ENCODE measurements at places on chromosomes 1 and 21.

GRCh38 chr1:65254320-65255034 is 54.9 kb upstream of the DNAJC6 start:
- DNase-seq = peak; percentile 84

DNA sequence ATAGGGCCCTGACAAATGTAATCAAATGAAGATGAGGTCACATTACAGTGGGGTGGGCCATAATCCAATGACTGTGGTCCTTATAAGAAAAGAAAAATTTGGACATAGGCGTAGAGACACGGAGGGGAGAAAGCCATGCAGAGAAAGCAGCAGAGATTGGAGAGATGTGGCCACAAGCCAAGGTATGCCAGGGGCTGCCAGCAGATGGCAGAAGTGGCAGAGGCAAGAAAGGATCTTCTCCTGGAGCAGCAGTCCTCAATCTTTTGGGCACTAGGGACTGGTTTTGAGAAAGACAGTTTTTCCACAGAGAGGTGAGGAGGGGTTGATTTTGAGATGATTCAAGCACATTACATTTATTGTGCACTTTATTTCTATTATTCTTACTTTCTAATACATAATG is 355.1 kb downstream of the NPHP4 start:
- peak; percentile 50 for DNase-seq

DNA sequence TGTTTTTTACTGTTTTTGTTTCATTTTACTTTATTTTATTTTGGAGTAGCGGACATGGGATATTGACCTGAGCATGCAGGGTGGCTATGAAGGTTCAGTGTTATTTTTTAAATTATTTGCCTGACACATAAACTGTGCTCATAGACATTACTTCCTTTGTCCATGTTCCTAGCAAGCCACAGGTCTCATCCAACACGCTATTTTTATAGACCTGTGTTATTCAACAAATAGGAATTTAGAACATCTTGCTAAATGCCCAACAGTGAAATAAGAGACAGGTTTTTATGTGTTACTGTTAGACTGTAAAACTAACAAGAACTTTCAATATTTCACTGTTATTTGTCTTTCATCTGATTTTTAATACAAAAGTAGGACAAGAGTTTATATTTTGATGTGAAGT is 756.4 kb downstream of the KCNT2 start:
- no peak for DNase-seq

- DNase-seq = no peak
Measured at GRCh38 chr1:182768963-182769362, 20.6 kb upstream of the NPL start.

DNA sequence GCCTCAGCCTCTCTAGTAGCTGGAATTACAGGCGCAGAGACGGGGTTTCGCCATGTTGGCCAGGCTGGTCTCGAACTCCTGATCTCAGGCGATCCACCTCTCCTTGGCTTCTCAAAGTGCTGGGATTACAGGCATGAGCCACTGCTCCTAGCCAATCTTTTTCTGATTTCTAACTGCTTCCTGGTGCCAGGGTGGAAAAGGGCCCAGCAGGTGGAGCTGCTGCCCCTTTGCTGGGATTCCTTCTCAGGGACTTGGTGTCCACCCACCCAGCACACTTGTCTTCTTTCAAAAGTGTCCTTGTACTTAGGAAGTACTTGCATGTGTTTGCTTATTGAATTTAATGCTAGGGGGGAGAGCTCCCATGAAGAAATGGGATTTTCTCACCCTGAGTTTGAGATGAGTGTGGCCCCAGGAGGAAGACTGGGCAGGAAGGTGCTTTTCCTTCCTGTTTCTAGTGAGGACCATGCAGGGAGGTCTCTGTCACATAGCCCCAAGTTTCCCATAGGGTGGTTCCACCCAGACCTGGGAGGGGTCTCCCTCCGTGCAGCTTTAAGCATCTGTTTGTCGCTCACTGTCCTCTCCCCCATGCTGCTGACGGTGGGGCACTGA is 14.2 kb downstream of the UTP11 start:
- peak; percentile 82 for DNase-seq

- DNase-seq = no peak
Measured at GRCh38 chr1:159200769-159201168, 3.9 kb upstream of the ACKR1 start.

DNA sequence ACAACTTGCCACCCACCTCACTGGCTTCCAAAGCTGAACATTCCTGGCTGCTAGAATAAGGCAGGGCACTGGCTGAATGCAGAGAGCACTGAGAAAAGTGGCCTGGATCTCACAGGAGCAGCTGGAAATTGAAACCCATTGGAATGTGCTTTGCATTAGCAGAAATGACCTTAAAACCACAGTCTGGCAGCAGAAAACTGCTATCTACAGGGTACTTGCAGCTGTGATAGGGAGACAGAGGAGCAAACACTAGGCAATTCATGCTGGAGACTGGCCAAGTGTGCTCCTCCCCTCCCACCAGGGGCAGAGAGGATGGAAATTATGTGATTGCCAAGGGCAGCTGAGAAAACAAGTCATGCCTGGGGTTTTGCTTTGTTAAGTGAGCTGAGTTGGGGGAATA is 47.2 kb downstream of the HSD3B1 start:
- peak; percentile 98 for DNase-seq

GRCh38 chr1:150610576-150610975 is 18.8 kb downstream of the ENSA start:
- no peak for DNase-seq

- no peak for DNase-seq
Measured at GRCh38 chr1:33326785-33327184, 5.9 kb upstream of the A3GALT2 start.

GRCh38 chr1:145877923-145878486 is 7.7 kb downstream of the ANKRD35 start:
- no peak for DNase-seq

- no peak for DNase-seq
Measured at GRCh38 chr1:196516373-196516772, 91.9 kb downstream of the KCNT2 start.

- DNase-seq = no peak
Measured at GRCh38 chr1:160846281-160846680, 16.4 kb downstream of the CD244 start.

DNA sequence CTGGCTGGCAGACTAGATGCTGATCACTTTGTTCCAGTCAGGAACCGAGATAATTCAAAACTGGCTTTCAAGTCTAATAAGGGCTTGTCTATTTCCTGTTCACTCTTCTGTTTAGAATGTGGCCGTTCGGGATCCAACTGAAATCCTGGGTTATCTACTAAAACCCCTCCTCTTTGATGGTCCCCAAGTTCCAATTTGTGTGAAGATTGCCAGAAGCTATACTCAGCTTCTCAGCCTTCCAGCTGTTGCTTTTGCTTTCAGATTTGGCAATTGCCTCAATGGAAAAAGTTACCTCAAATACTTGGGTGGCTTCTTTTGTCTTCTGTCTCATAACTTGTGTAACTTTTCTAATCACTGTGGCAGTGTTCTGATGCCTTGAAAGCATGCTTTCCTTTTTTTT is 43.7 kb downstream of the BTBD8 start:
- DNase-seq = no peak

DNA sequence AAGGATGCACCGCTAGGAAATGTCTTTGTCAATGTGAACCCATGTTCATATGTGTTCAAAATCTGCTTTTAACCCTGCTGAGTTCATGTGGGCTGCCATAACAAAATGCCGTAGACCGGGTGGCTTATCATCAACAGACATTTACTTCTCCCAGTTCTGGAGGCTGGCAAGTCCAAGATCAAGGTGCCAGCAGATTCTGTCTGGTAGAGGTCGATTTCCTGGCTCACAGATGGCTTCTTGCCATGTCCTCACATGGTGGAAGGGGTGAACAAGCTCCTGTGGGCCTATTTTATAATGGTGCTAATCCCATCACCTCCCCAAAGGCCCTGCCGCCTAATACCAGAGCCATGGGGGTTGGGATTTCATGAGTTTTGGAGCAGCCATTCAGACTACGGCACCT is 4.6 kb upstream of the CDCP2 start:
- no peak for DNase-seq

GRCh38 chr1:229440851-229441537 is 7.1 kb upstream of the ACTA1 start:
- DNase-seq = no peak

DNA sequence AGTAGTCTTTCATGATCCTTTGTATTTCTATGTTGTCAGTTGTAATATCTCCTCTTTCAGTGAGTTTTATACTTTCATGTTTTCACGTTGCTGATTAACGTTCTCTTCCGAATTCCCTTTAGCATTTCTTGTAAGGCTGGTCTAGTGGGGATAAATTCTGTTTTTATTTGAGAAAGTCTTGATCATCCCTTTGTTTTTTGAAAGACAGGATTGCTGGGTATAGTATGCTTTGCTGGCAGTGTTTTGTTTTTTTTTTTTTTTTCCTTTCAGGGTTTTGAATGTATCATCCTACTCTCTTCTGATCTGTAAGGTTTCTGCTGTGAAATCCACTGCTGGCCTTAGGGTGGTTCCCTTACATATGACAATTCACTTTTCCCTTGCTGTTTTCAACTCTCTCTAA is 74.4 kb downstream of the SCMH1 start:
- no peak for DNase-seq

DNA sequence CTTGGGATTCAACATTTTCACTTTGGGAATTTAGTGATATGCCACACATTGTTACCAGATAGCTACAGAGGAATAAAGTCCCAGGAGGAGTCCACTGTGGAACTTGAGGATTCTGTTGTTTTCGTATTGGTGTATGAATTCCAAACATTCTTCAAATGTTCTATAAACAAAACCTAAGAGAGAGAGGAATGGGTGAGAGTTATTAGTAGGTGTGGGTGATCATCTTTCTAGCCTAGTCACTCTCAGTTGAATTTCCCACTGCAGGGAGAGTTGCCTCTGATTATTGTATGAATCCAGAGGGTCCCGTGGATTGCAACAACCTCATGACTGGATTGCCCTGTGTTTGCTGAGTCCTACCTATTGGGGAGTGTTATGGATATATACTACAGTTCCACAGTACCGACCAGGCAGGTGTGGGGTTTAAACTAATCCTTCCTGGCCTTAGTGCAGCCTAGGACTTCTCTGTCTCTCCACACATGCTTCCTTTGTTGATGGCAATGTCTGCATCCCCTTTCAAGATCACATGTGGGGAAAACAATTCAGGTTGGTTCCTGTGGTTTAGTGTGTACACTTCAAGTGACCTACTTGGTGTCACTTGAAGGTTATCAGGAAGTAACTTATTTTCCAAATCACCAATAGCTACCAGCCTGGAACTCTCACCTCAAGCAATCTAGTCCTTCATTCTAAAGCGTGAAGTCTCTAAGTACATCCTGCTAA is 91.8 kb downstream of the ADCY10 start:
- DNase-seq = no peak

DNA sequence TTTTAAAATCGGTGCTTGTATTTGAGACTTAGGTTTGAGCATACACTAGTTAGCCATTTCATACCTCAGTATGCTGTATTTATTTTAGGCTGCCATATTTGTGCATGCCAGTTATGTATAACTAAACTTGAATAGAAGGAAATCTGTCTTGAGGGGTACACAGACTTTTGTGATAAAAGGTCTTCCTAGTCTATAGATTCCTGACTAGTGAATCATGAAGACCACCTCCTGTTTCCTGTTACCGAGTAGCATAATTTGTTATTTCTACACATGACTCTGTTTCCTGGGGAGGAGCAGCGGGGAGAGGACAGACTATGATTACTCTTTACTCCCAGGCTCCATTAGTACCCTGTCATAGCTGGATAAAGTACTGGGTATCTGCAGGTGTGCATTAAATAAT is 316.8 kb upstream of the SNX7 start:
- DNase-seq = no peak

- DNase-seq = no peak
Measured at GRCh38 chr1:171379846-171380245, 65.9 kb downstream of the FMO4 start.

GRCh38 chr1:110582378-110582777 is 23.8 kb downstream of the KCNA2 start:
- no peak for DNase-seq

GRCh38 chr1:219566951-219567947 is 45.7 kb downstream of the ZC3H11B start:
- DNase-seq = peak; percentile 60

GRCh38 chr1:227780101-227781044 is 35.1 kb upstream of the PRSS38 start:
- no peak for DNase-seq

GRCh38 chr21:44817506-44817880 is 369 bp downstream of the SUMO3 start:
- peak; percentile 64 for DNase-seq

GRCh38 chr1:41497056-41497440 is 12.6 kb upstream of the EDN2 start:
- DNase-seq = no peak

DNA sequence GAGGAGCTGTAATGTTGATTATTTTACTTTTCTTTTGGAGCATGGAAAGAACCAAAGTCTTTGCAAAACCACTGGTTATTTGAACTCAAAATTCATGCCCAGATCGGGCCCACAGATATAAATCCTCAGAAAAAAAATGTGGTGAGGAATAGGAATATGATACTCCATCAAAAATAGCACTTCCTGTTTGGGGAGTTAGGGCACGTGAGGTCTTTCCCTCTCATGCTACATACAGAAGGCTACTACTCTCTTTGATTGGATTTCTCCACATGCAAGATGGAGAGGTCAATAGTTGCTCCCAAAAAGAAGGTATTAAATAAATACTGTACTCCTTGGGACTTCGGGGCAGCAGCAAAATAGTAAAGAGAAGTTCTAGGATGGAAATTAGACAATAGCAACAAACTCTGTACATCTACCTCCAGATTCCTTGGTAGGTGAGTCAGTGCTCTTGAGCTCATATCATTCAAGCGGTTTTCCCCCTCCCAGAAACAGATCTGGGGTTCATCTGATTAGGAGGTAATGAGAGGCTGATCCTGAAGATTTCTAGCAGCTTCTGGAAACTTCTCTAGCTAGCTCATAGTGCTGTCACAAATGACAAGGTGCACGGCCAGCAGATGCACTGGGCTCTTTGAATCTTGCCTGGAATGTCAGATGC is 47.1 kb downstream of the SLC9C2 start:
- no peak for DNase-seq

DNA sequence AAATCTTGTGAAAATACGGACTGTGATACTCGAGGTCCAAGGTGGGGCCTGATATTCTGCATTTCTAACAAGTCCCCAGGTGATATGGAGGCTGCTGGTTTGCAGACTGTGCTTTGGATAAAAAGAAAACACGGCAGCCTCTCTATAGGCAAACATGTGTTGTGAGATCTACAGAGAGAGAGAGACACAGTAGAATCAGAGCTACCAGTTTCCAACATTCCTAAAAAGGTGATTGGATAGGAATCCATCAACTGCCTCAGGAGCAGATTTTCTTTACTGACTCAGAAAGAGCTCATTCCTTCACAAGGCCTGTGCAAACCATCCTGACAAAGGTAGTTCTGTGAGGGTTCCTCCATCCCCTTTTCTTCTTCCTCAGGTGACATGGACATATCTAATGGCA is 651.6 kb upstream of the CAMK1G start:
- no peak for DNase-seq
